AG08395 (cell line): ENCODE measurements at places on chromosomes 5 and 9.

DNA sequence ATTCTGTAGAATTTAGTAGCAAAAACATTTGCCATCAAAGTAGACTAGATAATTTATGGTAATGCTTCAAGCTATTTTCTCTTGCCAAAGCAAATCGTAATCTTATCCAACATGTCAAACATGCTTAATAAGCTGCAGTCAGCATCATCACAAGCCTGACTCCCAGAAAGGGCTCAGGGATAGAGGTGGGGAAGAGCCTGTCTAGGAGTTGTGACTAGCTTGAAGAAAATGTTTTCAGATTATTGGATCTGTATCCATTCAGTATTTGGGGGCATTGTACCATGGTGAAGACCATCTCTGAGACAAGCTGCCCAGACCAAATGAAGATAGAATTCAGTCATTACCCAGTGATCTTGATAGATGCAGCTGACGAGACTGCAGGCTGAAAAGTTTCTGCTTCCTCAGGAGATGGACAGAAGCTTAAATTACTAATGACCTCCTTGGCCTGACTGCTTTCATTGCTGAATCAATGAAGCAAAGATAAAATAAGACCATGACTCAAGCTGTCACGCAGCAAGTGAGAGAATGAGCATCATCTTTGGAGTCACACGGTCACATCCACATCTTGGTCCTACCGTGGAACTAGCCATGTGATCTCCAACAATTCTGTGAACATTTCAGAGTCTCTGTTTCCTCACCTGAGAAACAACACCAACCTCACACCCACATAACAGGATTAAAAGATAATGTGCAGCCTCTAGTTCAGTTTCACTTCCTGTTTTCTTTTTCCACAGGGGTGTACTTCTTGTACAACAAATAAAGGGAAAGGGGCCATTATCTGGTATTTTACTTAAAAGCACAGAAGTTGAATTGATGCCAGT is 9.4 kb downstream of the ERAP2 start:
- no peak for DNase-seq

DNA sequence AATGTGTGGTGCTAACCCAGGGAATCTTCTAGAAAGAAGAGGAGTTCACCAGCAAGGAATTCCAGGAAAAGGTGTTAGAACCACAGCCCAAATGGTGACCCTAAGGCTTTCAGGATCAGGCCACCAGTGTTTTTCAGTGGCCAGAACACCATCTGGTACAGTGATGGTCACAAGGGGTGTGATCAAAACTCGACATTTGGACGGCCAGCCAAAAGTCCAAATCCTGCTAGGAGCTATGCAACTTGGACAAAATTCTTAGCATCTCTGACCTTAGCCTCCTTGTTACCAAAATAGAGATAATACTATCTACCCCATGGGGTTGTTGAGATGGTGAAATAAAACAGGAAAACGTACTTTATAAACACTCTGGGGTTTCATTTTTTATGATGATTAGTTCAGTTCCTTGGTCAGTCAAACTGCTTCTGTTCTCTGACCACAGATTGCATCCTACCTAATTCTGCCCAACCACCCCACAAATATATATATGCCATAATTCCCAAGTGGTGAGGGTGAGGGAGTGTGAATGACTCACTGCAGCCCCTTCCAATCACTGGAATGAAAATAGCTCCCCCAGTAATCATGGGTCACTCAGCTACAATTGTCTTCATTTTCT is 210.3 kb downstream of the CDK5RAP2 start:
- no peak for DNase-seq

DNA sequence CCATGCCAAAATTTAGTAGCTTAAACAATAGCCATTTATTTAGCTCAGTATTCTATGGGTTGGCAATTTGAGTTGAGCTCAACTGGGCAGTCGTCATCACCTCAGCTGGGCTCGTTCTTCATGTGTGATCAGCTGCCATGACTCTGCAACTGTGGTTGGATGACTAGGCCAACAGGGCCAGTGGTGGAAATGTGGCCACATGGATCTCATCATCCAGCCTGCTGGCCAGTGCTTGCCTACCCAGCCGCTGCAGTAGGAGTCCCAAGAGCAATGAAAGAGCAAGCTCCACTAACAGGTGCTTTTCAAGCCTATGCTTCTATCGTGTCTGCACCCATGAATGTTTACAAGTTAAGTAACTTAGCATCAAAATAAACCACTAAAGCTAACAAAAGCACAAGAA is 158.0 kb downstream of the ATPSCKMT start:
- peak; percentile 9 for DNase-seq

DNA sequence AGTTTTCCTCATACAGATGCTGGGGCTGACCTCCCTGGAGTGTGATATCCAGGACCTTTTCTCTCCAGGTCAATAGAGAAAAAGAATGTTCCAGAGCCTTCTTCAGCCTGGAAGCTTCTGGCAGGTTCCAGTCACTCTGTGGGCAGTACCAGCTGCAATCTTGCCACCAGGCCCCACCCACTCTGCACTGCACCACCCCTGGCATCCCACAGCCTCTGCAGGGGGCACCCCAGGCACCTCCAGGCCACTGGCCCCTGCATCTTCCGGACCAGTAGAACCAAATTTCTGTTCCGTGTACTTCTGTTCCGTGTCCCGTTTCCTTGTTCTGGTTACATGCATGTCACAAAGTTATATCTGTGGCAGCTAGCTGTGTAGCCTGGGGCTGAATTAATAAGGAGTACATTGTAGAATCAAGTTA is 83.3 kb upstream of the ZBTB43 start:
- no peak for DNase-seq

GRCh38 chr5:180343110-180343830 is 9.9 kb downstream of the GFPT2 start:
- DNase-seq, result peak; percentile 74

GRCh38 chr9:61666849-61667371 is 477.1 kb downstream of the SPATA31A7 start:
- no peak for DNase-seq
